ENCODE measurements at places on chromosomes 7 and 10.

DNA sequence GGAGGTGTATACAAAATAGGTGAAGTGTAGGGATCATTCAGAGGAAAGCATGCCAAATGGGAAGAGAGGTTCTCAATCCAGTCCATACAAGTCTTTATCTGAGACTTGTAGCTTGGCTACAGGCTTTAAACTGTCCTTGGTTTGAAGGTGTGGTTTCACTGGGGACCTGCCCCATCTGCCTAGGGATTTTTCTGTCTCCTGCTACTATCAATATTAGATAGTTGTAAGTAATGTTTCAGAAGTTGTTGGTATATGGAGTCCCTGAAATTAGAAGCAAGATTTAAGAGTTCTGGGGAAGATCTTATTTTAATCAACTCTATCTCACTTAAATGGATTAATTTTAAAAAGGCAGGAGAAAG, 100.9 kb downstream of the ANKRD7 start:
- DNase-seq, result no peak

GRCh38 chr10:99337311-99337811, 8.2 kb downstream of the CNNM1 start:
- DNase-seq, result no peak

GRCh38 chr7:131546126-131546525, 10.3 kb downstream of the PODXL start:
- DNase-seq, result no peak

DNA sequence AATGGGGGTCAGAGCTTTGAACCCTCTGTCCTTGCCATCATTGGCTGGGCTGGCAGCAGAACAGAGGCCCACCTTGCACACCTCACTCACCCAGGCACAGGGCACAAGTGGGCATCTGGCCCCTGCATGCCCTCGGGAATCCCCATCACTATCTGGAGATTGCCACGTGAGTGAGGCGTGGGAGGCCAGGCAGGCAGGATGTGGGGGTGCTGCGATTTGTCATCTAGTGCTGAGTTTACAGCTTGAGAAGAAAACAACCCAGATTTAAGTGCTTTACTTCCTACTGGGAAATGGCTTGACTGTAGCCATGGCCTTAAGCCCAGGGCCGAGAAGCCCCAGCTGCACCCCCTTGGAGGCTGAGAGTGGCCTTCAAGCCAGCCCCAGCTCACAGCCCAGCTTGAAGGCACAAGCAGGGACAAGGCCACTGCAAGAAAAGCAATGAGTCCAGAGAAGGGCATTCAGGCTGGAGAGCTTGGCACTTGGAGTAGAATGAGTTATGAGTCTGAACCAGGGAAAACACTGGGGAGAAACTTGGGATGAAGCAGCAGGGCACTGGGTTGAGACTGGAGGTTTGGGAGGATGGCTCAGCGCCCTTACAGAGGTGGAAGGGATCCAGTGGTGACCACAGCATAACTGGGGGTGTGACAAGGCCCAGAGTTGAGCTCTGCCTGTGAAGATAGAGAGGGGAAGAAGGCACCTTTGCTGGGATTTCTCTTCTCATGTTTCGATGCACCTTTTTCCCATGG, 123.0 kb downstream of the CXCL12 start:
- DNase-seq, result no peak

- no peak for DNase-seq
Measured at GRCh38 chr7:2120841-2121830, 111.6 kb downstream of the MAD1L1 start.

- no peak for DNase-seq
Measured at GRCh38 chr7:30831227-30831626, 60.0 kb downstream of the MINDY4 start.

DNA sequence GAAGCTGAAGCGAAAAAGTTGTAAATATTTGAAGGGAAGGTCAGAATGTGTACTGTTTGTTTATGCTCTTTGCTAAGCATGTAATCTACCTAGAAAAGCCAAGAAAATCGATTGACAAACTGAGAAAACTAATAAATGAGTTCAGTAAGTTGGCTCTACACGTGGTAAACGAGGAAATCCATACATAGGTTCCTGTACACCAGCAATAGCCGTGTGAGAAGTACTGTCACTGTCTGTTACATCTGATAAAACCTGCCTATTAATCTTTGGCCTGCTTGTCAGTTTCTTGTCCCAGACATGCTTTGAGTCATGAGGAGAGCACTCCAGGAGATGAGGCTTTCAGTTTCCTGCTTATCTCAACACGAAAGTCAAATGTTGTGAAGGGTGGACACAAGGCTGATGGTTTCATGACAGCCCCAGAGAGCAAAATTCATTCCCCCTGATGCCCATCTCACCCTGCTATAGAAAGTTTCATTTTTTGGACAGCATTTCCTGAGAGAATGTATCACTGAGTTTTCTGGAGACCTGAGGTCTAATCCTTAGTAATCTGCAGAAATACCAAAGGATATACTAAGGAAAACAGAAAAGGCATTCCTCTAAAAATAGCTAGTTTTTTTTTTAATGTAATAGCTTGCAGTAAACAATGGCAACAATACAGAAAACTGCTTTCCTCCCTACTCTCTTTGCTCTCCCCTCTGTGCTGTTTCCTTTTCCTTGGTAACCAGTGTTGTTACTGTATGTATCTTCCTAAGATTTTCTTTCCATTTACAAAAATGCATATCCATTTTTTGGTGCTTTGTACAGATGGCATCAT, 18.8 kb downstream of the BMPR1A start:
- DNase-seq, result peak; percentile 15

GRCh38 chr7:69929622-69930021, 331.3 kb downstream of the AUTS2 start:
- DNase-seq, result no peak

- DNase-seq, result no peak
Measured at GRCh38 chr7:51602376-51602775, 285.8 kb upstream of the COBL start.

DNA sequence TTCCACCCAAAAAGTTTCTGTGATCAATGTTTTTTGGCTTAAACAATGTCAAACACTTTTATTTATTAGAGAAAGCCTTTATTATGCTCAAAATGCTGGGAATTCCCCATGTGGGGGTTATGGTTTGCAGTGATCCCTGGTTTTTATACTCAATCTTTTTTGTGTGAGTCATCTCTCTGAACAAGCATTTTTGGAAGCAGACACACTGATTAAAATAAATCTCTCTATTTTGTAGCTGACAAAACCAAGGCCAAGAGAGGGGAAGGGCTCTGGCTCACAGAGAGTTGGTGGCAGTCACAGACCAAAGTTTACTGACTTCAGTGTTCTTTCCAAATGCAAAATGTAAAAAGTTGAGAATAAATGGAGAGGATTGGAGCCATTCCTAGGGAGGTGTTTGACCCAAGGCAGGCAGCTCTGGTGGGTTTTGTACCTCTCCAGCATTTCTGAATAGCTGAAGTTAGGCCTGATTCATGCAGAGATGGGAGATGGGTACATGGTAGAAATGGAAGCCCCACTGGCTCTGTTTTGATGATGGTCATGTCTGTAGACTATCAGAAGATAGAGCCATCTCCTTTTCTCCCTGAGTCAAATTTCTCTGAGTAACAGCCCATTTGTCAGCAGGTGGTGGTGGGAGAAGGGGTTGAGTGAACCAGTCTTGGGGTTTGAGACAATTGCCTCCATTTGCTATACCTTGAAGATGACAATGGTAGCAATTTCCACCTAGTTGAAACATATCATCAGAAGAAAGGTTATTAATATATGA, 45.4 kb upstream of the NAMPT start:
- DNase-seq, result no peak

DNA sequence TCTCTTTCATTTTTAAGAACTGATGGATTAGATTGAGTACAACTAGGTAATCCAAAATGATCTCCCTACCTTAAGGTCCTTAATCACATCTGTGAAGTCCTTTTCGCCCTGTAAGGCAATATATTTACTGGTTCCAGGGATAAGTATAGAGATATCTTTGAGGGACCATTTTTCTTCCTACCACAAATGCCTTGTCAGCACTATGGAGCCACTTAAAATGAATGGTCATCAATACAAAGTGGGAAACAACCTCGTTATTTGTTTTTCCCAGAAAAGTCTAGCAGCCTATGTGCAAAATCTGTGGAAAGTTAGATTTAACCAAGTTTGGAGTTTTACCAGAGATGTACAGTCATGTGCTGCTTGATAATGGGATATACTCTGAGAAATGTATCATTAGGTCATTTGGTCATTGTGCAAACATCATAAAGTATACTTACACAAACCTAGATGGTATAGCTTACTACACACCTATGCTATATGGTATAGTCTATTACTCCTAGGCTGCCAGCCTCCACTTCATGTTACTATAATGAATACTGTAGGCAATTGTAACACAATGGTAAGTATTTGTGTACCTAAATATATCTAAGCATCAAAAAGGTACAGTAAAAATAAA, 366.2 kb upstream of the TMEM229A start:
- DNase-seq, result no peak

DNA sequence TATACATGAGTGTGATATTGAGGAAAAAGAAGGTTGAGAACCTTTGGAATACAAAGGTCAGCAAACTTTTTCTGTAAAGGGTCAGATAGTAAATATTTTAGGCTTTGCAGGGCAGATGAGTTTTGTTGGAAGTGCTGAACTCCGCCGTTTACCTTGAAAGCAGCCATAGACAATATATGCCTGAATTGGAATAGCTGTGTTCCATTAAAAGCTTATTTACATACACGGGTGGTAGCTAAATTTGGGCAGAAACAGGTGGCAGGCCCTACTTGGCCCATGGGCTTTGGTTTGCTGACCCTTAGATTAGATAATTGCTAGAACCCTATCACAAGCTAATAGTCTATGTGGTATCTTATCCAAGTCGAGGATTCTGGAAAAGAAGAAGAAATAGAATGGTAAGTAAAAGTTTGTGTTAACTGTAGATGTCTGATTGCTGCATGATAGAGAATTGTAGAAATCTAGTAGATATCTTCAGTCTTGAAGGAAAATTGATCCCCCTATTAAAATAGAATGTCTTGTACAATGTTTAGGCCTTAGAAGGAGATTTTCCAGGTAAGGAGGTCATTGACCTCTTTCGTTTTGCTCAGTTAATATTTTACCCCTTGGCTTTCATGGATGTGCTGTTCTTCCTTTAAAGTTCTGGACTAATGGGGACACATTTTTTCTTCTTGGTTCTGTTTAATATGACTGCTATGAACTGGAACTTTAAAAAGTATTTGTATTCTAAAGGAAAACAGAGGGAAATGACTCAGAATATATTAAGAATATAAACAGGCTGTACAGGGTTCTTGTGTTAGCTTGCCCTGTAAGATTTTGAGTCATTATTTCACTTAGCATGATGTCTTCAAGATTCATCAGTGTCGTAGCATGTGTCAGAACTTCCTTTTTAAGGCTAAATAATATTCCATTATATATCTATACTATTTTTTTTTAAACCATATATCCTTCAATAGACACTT, 8.0 kb downstream of the RBM33 start:
- no peak for DNase-seq

DNA sequence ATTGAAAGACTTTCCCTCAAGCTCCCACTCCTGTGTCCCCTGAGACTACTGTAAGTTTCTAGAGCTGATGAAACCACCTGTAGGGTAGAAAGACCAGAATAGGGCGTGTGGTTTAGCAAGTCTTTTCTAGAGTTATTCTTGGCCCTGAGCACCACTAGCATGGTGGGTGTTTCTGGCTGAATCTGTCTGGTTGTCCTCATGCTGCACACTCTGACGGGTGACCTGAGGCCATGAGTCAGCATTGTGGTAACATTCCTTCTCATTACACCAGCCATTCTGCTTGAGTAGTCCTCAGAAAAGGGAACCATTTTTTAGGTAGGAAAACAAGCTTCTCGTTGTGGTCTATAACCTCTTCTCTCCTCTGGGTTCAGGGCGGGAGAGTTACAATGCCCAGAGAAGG, 250.3 kb downstream of the SNX13 start:
- DNase-seq, result no peak

All from hematopoietic multipotent progenitor cell treated with erythropoietin and hydrocortisone succinate and interleukin-3 and kit ligand, for 15 days (in vitro differentiated cells).